ENCODE measurements at places on chromosomes 3 and 15.

DNA sequence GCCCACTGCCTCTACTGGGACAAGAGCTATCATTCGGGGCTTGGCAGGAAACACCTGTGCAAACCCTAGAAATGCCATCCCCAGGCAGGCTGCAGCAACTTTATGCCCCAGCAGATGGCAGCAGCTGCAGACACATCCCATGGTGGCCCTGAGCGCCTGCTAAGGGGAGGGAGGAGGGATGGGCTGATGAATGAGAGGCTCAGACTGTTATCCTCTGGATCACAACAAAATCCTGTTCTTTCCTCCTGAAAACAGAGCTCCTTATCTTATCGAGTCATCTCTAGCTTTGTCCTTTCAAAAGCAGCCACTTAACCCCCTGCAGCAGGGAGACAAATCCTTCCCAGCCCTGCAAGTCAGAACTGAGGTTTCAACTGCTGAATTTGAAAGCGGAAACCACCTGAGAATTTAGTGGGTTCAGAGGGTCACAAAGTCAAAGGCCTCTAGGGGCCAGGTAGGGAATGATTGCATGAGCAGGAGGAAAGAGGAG lies 90.6 kb upstream of the PROK2 start:
- DNase-seq = peak; percentile 55

DNA sequence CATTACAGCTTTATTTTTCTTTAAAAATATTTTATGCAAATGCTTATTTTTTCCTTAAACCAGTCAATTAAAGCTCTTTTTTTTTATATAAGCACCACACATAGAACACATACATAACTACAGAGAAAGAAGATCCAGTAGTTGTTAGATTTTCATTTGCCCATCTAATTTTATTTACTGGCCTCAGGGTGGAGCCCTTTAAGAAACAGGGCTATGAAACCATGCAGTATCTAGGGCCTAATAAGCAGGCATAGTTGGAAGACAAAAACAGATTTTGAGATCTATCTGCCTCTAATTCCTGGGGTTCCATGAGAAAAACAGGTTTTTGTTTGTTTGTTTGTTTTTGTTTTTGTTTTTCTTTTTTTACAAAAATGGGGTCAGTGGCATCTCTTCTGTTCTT lies 120.6 kb downstream of the BCHE start:
- DNase-seq = no peak

DNA sequence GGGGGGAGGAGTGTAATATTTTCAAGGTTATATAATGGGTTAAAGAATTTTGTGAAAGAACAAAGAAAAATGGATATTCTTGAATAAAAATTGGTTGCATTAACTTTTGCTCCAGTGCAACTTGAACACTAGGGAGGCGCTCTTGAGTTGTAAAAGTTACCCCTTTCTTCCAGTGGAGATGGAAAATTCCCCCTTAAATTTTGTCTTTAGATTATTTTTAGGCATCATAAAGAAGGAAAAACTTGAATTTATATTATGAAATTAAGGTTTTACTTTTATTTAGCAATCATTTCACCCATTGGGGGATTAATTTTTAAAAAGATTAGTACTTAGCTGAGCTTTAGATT lies 550 bp upstream of the CHD2 start:
- peak; percentile 2 for DNase-seq

GRCh38 chr3:118587847-118588246 lies 446.8 kb downstream of the IGSF11 start:
- no peak for DNase-seq

DNA sequence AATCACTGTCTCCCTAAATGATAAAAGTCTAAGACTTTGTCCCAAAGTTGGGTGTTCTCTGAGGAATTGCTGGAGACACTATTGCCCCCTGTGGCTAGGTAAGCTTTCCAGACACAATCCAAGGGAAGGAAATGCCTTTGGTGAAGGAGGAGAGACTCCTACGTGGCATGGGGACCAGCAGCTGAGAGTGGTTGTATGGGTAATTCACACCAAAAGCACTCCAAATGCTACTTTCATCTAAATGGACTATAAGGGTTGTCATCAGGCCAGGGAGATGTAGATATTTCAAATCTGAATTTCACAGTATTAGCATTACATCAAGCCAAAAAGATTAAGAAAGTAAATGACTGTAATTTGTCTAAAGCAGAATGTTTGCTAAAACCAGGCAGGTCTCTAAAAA lies 400.8 kb upstream of the THBS1 start:
- DNase-seq = no peak

DNA sequence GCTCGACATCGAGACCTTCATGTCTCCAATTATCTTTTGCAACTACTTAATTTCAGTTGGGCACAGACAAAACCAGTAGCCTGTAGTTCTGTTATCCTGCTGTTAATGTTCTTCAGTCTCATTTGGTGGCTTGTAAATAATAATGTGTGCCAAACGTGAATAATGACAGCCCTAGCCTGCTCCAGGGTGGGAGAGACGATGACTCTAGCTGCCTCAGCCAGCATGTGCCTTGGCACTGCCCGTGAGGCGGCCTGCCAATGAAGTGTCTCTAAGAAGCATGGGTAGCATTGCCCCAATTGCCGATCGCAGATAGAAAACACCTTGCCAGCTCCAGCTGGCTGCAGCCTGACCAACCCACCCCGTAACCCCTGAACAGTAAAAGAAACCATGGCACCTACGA lies 58.8 kb downstream of the ASB7 start:
- no peak for DNase-seq

DNA sequence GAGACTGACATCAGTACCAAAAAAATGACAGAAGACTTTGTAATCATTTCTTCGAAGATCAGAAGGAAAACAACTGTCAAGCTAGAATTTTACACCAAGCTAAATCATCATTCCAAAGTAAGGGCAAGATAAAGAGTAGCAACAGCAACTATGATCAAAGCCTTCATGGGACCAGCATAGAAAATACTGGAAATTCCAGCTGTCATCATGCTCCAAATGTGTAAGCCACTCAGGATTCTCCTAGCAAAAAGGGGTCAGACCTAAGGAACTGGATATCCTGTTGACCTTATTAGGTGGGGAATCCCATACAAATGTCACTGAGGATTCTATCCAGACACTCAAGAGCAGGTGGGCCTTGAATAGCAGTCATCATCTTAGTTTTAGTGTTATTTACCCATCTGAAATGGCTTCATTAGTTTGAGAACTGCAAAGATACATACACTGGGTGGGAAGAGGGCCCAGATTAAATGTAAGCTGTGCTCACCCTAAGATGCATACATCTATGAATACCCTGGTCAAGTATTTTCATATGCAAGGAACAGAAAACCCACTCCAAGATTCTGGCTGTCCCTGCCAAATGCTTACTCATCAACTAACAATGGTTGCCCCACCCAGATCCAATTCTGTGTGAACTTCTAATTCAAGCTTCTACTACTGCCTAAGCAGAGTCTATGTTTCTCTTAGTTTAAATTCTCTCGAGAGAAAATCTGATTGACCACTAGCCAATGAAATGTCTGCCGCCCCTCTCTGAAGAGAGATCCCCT lies 33.5 kb downstream of the CLDN18 start:
- DNase-seq = no peak

GRCh38 chr3:194840661-194841514 lies 155.2 kb downstream of the FAM43A start:
- peak; percentile 8 for DNase-seq

DNA sequence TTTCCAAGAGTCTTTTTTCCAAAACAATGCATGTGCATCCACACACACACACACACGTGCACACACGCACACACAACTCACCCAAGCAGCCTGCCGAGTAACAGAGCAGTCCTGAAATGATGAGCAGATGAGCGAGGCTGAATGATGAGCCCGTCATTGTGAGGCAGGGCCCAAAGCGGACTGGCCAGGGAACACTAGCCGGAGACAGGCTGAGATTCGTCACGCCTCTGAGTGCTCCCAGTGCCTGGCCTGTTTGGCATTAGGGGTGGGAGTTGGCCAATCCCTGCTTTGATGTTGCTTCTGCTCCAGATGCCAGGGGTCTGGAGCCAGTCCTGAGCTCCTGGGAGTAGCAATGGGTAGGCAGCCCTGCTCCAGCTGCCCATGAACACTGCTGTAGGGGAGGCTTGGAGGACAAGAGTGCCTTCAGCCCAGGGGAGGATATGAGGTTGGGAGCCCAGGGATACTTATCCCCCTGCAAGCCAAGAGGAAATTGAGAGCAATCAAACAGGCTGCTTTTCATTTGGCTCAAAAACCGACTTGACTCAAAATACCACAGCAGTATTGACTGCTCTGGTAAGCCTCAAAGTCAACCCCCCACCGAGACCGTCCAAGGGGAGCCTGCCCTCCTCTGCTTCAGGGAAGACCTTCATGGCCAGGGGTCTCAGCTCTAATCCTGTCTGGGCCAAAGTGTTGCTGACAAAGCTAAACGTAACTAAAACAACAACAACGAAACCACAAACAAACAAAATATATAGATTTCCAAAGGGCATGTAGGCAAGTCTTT lies 22.9 kb downstream of the COLQ start:
- DNase-seq = no peak

DNA sequence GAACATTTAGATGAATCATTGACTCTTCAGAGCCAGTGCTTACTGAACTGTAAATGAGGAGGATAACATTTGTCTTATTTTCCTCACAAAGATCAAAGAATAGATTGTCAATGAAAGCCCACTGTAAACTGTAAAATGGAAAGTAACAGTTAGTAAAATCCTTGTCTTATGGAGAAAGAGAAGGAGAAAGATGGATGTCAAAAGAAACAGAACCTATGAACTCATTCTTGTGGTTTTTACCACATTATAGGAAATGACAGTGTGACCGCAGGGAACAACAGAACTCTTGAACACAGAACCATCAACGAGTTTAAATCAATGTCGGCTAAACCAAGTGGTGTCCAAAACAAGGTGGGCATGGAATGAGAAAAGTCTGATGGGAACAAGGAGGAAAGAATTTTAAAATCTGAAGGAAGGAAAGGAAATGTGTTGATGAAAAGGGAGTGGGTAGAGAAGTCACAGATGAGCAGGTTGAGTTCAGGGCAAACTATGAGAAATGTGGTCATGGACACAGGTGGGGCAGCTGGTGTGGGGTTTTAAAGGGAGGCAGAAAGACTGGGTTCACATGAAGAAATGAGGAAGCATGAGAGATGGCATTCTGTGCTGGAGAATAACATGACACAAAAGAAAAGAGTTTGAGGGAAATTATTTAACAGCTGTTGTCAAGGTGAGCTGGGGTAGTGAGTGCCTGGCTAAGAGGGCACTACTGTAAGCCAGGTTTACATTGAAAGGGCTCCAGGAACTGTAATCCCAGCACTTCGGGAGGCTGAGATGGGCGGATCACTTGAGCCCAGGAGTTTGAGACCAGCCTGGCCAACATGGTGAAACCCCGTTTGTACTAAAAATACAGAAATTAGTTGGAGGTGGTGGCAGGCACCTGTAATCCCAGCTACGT lies 42.4 kb upstream of the ETV5 start:
- DNase-seq = no peak

DNA sequence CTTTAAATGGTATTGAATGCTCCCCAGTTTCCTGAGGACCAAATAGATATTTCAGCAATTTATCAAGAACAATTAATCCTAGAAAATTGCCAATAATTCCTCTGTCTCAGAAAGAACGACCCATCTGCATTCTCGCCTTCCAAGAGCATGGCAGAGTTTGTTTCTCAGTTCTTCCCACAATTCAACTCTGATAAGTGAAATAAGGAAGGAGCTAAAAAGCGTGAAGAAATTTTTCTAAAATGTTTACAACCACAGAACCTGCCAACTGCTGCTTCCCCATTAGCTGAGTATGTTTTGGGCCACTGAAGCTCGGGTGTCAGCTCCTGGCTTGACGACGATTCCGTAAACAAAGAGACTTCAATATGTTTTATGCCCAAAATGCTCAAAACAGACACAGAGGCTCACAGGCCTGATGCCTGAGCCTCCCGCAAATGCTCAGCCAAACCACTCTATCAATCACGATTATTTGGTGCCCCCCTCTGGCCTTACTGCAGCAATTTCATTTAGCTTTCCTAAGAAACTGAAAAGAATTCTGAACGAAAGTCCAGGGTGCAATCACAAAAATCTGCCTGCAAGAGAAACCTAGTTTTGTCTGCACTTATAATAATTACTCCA lies 259.2 kb upstream of the CCDC54 start:
- peak; percentile 35 for DNase-seq

GRCh38 chr15:96960711-96961480 lies 630.4 kb downstream of the NR2F2 start:
- DNase-seq = no peak

DNA sequence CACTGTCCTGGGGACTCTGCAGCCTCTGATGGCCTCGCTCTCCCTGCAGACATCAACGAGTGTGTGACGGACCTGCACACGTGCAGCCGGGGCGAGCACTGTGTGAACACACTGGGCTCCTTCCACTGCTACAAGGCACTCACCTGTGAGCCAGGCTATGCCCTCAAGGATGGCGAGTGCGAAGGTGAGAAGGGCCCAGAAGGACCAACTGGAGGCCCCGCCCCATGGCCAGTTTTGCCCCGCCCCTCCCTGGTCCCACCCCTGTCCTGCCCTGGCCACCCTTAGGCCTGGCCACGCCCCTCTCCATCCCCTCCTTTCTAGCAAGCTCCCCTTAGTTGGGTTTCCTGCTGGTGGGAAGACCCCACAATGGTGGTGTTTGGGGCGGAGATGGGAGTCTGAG lies 77.5 kb downstream of the FBLN2 start:
- DNase-seq = no peak

DNA sequence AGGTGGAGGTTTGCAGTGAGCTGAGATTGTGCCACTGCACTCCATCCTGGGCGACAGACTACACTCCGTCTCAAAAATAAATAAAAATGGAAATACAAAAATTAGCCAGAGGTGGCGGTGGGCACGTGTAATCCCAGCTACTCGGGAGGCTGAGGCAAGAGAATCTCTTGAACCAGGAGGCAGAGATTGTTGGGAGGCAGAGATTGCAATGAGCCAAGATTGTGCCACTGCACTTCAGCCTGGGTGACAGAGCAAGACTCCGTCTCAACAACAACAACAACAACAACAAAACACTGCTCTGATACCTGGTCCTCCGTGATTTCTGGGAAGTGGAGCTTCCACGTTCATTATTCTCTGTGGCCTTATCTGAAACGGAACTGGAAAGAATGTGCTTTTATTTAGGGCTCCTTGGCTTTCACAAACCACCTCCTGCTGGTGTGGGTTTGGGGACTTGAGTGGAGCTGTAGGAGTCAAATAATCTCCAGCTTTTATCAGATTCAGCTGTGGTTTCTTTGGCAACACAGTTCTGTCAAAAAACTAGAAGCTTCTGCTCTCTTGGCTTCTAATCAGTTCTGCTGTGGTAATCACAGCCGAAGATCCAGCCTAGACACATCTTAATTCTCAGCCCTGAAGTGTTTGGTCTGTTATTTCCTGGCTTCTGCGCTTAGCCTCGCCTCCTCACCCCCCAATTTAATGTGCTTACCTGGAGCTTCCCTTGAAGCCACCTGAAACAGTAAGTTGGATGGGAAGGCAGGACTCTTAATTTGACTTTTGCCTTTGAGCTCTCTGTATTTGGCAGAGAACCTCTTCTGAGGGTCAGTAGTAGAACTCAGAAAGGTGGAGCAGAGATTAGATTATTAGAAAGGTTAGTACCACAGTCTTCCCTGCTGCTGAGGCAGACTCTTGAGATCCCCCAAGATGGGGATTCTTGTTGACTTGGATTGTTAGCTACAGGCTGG lies 21.4 kb downstream of the IRAK2 start:
- no peak for DNase-seq

- no peak for DNase-seq
These were observed 2.0 kb downstream of the SIDT1 start for GRCh38 chr3:113534365-113534764.

Measured in T1000 (cell line).